Liver (tissue), 10 donors: ENCODE measurements at places on chromosomes 2 and 18. TPM values are rescaled to one million over a fixed set of nuclear protein-coding genes. Genes with fewer than 3 reads are reported as not detected.

DNA sequence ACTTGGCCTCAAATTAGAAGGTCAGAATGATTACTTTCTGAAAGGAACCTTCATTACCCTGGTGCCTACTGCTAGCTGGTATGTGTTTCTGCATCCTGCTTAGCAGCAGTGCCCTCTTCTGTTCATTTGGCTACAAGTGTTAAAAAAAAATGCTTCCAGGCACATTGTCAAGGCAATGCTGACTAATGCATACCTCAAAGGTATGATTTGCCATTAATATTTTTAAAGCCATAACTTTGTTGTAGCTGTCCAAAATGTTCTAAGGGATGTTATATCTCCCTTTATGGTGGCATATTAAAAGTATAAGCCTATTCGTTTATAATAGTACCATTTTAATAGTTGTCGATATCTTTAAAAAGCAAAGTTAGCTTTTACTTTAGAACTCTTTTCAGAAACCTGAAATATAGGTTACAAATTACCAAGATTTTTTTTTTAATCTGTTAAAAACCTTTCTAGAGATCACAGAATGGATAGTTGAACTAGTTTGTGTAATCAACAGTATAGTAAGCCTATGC, 52.0 kb upstream of the FAM171B start:
- DNase-seq: no peak

DNA sequence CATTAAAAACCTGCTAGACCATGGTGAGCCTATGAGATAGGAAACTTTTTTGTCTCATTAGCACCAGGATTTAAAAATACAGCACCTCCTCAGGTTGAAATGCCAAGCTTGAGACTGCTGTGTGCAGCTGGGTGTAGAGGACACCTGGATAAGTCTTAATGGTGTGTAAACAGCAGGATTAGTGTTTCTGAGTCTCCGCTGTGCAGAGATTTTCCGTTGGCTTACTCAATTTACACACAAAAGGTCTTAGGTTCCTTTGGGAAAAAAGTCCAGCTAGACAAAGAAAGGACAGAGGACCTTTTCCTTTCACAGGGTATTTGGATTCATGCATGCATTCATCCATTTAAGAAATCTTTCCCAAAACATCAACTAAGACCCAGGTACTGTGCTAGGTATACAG, 168.1 kb downstream of the NRXN1 start:
- no peak for DNase-seq

GRCh38 chr2:30530346-30530745, 83.3 kb downstream of the LCLAT1 start:
- no peak for DNase-seq

DNA sequence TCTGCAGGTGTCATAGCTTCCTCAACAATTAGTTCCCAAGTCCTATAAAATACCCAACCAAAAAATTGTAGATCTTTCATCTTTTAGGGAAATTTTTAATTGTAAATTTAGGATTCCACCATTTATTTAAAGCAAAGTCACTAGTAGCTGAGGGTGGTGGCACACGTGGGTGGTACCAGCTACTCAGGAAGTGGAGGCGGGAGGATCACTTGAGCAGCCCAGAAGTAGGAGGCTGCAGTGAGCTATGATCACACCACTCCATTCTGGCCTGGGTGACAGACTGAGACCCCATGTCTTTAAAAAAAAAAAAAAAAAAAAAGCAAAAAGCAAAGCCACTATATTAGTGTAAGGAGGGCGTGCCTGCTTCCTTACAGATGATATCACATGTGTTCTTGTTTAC, 60.3 kb upstream of the GREB1L start:
- DNase-seq: no peak

- DNase-seq: no peak
Observed at GRCh38 chr18:7924616-7925015, 357.5 kb downstream of the PTPRM start.

- DNase-seq: no peak
Observed at GRCh38 chr18:8654503-8655451, 45.5 kb downstream of the RAB12 start.

DNA sequence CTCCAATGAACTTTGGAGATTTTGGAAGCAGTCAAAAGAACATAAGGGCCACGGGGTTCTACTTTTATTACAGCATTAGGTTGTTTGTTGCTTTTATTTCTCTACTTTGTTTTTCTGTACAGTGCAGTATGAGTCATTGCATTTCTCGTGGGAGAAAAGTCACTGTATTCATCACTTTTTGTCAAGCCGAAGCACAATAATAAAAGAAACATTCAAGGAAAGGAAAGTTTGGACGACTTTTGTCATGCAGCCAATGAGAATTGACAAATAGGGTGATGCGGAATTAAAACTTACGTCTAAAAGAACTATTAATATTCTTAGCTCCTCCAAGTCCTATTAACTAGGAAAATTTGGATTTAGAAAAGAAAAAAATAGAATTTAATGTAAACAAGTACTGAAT, 209.9 kb downstream of the TMEM182 start:
- DNase-seq: no peak

DNA sequence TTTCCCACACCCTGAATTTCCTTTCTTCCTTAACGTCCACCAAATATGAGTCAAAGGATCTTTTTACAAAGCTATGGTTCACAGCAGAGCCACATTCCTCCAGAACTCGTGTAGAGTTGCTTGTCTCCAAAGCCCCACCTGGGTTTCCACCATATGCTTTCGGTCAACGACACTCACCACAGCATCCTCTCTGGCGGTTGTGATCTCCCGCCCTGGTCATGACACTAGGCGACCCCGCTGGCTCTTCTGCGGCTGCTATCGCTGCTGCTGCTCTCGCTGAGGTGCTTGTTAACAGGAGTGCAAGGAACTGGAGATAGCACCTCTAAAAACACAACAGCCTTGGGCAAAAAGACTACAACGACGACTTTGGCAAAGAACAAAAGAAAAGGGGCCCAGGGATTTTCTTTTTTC, 340 bp downstream of the SLC40A1 start:
- DNase-seq: peak; percentile 70

GRCh38 chr2:202831242-202832220, 40.0 kb downstream of the ICA1L start:
- peak; percentile 42 for DNase-seq

DNA sequence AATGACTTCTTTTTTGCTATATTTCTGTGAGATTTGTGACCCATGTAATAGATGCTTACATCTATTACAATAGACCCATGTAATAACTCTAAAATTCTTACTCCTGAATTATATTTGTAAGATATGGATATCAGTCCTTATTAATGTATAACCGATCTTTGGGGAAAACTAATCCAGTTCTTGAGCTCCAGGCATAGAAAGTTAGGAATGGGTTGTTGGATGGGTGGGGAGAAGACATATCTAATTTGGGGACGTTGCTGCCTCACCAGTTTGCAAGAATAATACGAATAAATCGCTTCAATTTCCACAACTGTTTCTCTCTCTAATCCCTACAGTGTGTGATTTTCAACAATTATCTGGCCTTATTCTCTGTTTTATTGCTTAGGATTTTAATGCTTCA, 13.5 kb downstream of the CAVIN2 start:
- DNase-seq: no peak

- no peak for DNase-seq
Observed at GRCh38 chr2:70344195-70344594, 42.3 kb upstream of the FAM136A start.

DNA sequence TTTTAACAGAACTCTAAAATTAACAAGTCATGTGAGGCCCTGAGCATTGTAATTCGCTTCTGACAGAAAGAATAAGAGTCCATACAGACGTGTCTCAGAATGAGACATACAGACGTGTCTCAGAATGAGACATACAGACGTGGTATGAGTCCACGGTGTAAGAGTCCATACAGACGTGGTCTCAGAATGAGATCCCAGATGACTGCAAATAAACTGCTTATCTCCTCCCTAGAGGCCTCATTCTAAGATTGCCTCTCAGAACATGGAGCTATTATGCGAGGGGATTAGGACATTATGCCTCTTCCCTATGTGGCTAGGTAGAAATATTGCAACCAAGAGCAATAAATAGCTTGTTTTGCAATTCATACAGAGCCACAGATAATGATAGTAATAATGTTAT, 63.9 kb downstream of the NEB start:
- DNase-seq: no peak

GRCh38 chr2:53969968-53970723, 647 bp downstream of the PSME4 start:
- DNase-seq: peak; percentile 65

DNA sequence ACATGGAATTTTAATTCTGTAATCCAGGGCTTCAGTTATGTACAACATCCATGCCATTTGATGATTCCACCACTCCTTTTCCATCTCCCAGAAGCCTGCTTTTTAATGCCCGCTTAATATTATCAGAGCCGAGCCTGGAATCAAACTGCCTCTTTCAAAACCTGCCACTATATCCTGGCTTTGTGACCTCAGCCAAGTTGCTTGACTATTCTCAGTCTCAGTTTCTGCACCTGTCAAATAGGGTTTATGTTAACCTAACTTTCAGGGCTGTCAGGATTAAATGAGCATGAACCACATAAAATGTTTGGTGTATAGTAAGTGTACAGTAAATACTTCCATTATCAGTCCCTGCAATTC, 108.7 kb downstream of the XRCC5 start:
- no peak for DNase-seq

- no peak for DNase-seq
Observed at GRCh38 chr2:215724146-215724545, 288.3 kb upstream of the FN1 start.

- no peak for DNase-seq
Observed at GRCh38 chr2:216202626-216203250, 93.6 kb downstream of the XRCC5 start.

- no peak for DNase-seq
Observed at GRCh38 chr2:96954011-96954846, 32.2 kb downstream of the FAM178B start.

GRCh38 chr2:64331849-64332699, 121.9 kb upstream of the LGALSL start:
- DNase-seq: no peak

DNA sequence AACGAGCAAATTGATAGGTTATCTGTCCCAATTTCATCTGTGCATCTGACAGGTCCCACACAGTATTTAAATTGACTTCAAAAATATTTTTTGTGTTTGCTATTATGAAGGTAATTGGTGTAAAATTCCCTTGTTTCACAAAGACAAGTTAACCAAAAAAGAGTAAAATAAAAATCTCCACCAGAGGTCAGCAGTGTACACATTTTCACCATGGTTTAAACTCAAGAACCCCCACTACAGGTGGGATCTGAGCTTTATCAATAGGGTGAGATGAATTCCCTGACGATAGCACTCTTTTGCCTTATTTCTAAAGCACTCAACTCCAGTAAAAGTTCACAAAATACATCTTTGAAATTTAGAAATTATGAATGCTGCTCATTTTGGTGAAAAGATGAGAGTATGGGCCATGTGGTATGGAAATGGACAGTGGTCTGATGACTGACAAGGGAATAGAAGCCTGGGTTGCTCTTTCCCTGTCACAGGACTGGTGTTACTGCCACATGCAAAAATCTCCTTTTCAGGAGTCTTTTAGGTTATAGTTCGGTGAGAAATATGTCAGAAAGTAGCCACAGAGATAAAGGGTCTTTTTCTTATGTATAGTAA, 68.0 kb downstream of the SERPINB8 start:
- DNase-seq: no peak

GRCh38 chr18:79470547-79470946, 74.8 kb downstream of the NFATC1 start:
- DNase-seq: no peak

GRCh38 chr2:137929519-137929916, 34.8 kb upstream of the HNMT start:
- no peak for DNase-seq

OSBPL1A gene
- 12.6 TPM for total RNA-seq

LIPG gene
- total RNA-seq: 2.8 TPM

HNRNPLL gene
- 18.2 TPM for total RNA-seq

PRKAG3 gene
- total RNA-seq: not detected

OTOS gene
- not detected for total RNA-seq

MEIS1 gene
- 6.3 TPM for total RNA-seq

TXNDC2 gene
- total RNA-seq: under 0.01 TPM

SCN7A gene
- 7.9 TPM for total RNA-seq

RNF144A gene
- total RNA-seq: 10.4 TPM
